ENCODE measurements at places on chromosomes 5 and 9. TPM values are rescaled to one million over a fixed set of nuclear protein-coding genes. Genes with fewer than 3 reads are reported as not detected.
A peak's percentile ranks its signal among the peaks of the same experiment; 100 is the strongest.

DNA sequence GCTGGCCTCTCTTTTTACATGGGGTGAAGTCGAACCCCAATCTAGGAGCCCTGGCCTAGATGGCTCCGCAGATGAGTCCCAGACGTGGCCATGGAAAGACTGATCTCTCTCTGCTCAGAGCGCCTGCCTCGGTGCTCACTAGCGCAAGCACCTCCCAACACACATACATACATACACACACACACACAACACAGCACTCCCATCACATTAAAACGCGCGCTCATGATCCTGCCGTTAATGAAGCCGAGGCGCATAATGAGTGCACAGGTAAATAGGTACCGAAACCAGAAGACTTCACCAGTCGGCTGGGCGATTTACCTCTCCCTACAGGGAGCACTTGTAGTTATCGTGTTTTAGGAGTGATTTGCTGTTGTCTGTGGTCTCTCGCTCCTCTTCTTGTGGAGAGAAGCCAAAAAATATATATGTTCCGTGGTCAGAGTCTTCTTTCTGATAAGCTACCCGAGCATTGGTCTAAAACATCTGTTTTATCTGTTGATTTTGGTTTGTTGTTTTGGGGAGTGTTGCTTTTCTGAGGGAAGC lies 207.7 kb downstream of the MEF2C start:
- peaks cover 78% of the 10 kb centered on the region for H3K27me3 ChIP-seq
- H3K27ac ChIP-seq = peak overlapping the region; percentile 94
- peaks cover 20% of the 10 kb centered on the region for H3K36me3 ChIP-seq

TMEM174 gene
- polyA plus RNA-seq = not detected

GRCh38 chr5:61217214-61217613 lies 54.9 kb upstream of the SMIM15 start:
- no peak for DNase-seq
- peaks cover 8% of the 10 kb centered on the region for H3K27me3 ChIP-seq
- no peak overlapping the region for H3K27ac ChIP-seq
- no peaks in the 10 kb centered on the region for H3K4me1 ChIP-seq
- no peaks in the 10 kb centered on the region for H3K36me3 ChIP-seq

- no peak for DNase-seq
- H3K36me3 ChIP-seq = no peaks in the 10 kb centered on the region
These were observed 372.8 kb downstream of the TMEM167A start for GRCh38 chr5:82704381-82704780.

DNA sequence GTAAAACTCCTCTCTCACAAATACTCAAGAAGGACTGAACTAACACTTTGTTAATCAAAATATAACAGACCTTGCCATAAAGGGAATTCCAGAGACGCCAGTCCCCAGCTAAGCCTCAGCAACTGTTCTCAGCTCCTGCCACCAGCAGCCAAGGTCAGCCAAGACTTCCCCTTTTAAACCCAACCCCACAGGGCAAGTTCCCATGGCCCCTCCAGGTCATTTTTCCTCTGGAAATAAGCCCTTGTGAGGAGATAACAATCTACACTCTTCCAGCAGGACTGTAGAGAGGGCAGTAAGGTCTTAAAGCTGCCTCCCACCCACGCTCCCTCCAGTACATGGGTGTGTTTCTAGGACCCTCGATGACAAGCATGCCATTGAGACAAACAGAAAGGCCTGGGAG lies 78.3 kb downstream of the DPYSL3 start:
- H3K4me3 ChIP-seq = no peak overlapping the region
- no peak overlapping the region for H3K27ac ChIP-seq
- no peaks in the 10 kb centered on the region for H3K36me3 ChIP-seq
- H3K4me1 ChIP-seq = no peaks in the 10 kb centered on the region
- no peak for DNase-seq
- peaks cover 18% of the 10 kb centered on the region for H3K27me3 ChIP-seq

MYORG gene
- polyA plus RNA-seq = not detected

GRCh38 chr5:178349625-178350353 lies 117.2 kb upstream of the PHYKPL start:
- no peaks in the 10 kb centered on the region for H3K36me3 ChIP-seq
- H3K4me1 ChIP-seq = no peaks in the 10 kb centered on the region
- DNase-seq = no peak
- no peak overlapping the region for H3K4me3 ChIP-seq
- H3K27me3 ChIP-seq = peaks cover 4% of the 10 kb centered on the region

Measured in naive B cell (primary cell).